Renal cortical epithelial cell (primary cell): ENCODE measurements at places on chromosomes 12 and 14.

DNA sequence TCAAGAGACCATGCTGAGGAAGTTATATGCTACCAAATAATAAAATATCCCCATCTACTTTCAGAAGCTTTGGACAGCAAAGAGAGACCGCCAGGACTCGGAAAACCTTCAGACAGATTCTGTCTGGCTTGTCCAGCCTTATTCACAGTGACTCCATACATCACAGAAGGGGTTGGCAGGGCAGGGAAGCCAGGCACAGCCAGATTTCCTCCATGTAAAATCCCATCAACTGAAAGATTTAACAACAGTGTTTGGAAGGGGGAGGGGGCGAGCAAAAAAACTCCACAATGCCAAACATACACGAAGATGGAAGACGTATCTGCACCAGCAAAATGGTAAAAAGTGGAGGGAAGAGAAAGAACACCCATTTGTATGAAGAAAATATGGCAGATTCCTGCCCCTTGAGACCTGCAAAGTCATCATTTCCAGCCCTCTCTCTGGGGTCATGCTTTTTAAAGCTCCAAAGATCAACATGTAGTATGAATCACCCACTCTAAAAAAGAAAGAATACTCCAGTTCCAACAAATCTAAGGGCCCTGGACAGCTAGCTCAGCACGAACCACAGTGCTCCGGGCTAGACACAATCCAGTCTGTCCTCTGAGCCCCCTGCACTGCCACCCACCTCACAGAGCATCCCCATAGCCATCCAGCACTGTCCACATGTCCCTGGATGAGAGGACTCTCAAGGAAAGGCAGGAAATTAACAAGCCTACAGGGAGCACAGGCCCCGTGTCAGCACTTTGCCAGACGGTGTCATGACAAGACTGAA lies 116.4 kb downstream of the DICER1 start:
- peak; percentile 1 for DNase-seq

GRCh38 chr14:92635896-92636295 lies 112.5 kb downstream of the LGMN start:
- DNase-seq, result no peak

- peak; percentile 91 for DNase-seq
Measured at GRCh38 chr12:93090731-93091172, 161.7 kb upstream of the EEA1 start.

- no peak for DNase-seq
Measured at GRCh38 chr12:25730489-25731349, 177.6 kb upstream of the LMNTD1 start.

DNA sequence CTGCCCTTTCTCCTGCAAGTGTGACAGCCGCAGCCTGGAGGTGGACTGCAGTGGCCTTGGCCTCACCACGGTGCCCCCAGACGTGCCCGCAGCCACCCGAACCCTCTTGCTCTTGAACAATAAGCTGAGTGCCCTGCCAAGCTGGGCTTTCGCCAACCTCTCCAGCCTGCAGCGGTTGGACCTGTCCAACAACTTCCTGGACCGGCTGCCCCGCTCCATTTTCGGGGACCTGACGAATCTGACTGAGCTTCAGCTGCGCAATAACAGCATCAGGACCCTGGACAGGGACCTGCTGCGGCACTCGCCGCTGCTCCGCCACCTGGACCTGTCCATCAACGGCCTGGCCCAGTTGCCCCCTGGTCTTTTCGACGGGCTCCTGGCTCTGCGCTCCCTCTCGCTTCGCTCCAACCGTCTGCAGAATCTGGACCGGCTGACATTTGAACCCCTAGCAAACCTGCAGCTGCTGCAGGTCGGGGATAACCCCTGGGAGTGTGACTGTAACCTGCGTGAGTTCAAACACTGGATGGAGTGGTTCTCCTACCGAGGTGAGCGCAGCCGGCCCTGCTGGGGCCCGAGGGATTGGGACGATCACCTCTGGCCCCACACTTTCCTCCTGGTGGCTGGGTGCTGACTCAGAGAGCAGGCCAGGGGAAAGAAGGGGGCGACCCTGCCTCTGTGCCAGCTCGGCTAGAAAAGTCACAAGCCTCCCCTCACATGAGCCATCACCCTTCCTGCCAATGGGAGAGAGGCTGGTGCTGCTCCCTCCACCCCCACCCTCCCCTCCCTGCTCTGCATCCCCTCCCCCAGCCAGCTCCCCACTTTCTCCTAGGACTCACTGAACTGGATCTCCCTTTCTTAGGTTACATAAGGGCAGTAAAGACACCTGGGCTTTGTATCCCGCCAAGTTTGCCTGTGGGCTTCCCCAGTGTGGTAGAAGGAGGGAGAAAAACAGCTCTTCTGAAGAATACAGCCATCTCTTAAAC lies 10.9 kb downstream of the LRTM2 start:
- peak; percentile 65 for DNase-seq

GRCh38 chr12:6696690-6697583 lies 3.7 kb downstream of the PIANP start:
- peak; percentile 13 for DNase-seq

- no peak for DNase-seq
Measured at GRCh38 chr14:99841436-99842071, 48.3 kb downstream of the EML1 start.

DNA sequence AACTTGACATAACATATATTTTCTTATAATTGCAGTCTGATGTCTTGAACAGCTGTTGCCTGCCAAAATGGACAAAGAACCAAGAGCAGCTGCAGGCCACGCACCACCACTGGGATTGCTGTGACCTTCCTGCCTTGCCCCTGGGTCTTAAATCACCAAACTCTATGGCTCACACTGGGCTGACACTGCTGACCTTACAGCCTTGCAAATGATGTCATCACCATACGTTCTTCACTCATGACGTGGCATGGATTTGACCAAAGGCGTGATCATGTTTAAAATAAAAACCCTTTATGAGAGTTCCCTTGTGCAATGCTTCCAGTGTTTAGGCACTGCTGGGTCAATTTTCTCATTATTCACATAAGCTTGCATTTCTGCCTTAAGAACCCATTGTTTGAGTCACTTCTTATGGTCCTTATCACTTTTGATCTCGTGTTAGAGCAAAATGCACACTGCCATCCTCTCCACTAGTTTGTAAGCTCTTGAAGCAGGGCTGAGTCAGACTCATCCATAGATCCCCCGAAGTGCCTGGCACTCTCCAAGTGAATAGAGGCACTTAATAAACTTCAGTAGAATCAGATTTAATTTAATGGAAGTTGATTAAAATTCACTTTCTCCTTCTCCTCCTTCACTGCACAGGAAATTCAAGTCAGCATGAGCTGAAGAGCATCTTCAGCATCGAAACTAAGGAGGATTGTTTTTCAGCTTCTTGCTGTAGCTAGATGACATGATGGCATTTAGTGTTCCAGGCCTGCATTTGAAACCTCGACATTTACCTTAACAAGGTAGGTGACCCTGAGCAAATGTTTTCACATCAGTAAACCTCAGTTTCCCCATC lies 132.4 kb upstream of the PZP start:
- no peak for DNase-seq

GRCh38 chr14:22994762-22995275 lies 12.5 kb upstream of the AJUBA start:
- DNase-seq, result peak; percentile 76
